ENCODE measurements at places on chromosomes 11 and 22.
A peak's percentile ranks its signal among the peaks of the same experiment; 100 is the strongest.

GRCh38 chr22:27212102-27212501 lies 554.7 kb downstream of the MIAT start:
- DNase-seq: no peak

DNA sequence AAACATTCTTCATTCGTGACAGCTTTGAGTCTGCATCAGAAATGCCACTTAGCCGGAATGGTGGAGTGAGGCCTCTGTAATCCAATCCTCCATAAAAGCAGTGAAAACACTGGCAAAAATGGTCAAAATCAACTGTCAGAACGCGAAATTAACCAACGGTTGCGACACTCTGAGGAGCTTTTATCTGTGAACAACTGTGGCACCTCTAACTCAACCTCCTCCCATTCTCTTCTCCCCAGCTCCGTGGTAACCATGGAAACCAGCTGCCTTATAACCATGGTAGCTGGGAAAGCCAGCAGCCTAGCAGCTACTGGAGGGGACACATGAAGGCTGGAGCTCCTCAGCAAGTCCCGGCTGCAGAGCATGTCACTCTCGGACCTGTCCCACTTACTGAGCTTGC lies 20.3 kb downstream of the AP2A2 start:
- DNase-seq: no peak

DNA sequence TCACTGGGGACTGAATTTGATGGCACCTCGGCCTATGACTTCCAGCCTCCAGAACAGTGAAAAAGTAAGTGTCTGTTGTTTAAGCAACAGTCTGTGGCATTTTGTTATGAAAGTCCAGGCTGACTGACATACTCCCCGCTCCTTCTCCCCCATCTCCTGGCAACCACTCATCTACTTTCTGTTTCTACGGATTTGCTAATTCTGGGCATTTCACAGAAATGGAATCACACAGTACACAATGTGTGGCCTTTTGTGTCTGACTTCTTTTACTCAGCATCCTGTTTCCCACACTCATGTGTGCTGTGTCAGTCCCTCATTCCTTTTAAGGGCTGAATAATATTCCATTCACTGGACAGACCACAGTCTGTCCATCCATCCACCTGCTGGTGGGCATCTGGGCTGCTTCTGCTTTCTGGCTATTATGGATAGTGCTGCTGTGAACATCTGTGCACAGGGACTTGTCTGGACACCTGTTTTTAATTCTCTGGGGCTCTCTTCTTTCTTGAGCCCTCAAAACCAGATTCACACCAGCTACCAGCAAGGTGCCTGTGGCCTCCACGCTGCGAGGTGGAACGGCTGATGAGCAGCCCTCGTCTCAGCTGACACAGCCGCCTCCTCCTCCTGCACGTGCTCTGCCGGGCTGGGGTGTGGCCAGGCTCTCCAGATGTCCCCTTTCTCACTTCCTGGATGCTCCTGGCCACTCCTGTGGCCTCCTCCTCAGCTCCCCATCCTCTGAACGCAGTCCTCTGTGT lies 333.1 kb downstream of the CTTN start:
- DNase-seq: no peak

GRCh38 chr11:29163231-29163630 lies 853.6 kb downstream of the KCNA4 start:
- no peak for DNase-seq

- no peak for DNase-seq
These were observed 538.8 kb upstream of the B3GAT1 start for GRCh38 chr11:134950692-134951304.

DNA sequence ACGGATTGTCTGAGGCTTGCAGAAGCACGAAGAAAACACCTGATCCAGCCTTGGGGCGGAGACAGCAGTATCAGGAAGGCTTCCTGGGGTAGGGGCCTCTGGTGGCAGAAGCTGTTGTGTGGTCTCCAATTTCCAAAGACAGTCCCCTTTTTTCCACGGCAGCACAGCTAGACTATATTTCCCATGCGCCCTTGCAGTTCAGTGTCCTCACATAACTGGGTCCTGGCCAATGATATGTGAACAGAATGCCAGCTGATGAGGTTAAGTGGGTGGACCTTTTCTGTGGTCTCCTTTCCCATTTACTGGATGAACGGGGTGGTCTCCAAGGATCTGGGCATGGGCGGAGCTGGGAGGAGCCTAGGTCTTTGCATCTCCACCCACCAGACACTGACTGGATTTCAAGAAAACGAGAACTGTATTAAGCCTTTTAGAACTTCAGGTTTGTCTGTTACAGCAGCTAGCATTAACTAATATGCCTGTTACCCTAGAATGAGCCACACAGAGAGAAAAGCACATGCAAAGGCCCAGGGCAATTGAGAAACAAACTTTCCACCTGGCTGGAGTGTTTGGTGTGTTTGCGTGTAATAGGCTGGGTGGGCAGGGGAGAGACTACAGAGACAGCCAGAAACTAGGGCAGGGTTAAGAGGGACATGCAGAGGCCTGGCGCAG lies 6.2 kb downstream of the GAL3ST1 start:
- DNase-seq: no peak

GRCh38 chr11:9581556-9582161 lies 8.2 kb downstream of the WEE1 start:
- no peak for DNase-seq

GRCh38 chr11:6625156-6625831 lies 6.1 kb upstream of the TPP1 start:
- no peak for DNase-seq

DNA sequence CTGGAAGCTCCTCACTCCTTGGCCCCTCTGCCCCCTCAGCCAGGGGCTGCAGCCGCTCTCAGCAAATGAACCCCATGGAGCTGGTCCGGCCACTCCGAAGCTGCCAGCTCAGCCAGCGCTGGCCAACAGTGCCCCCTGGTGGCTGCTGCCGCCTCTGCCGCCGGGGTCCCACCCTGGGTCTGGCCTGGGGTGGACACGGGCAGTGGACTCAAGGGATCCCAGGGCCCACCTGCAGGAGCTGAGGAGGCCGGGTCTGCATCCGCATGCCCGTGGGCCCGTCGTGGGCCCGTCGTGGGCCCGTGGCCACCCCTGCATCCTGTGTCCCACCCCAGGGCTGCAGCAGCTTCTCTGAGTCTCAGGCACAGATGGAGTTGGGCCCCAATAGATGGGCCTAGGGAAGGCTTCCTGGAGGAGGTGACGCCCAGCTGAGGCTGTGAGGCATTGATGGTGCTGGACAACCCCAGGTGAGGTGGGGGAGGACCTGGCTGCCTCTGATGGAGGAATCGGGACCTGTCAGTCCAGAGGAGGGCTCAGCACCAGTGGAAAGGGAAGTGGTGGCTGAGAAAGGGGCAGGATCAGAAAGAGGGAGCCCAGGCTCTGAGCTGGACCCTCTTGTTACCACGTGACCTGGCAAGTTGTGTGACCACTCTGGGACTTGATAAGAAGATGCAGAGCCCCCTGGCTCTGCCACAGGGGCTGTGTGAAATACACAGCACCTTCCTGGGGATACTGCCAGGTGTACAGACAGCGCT lies 522.3 kb downstream of the BRD1 start:
- peak; percentile 82 for DNase-seq

- peak; percentile 17 for DNase-seq
These were observed 58.3 kb downstream of the SIK3 start for GRCh38 chr11:117039900-117040299.

- no peak for DNase-seq
These were observed 21.0 kb upstream of the UBASH3B start for GRCh38 chr11:122634501-122634900.

DNA sequence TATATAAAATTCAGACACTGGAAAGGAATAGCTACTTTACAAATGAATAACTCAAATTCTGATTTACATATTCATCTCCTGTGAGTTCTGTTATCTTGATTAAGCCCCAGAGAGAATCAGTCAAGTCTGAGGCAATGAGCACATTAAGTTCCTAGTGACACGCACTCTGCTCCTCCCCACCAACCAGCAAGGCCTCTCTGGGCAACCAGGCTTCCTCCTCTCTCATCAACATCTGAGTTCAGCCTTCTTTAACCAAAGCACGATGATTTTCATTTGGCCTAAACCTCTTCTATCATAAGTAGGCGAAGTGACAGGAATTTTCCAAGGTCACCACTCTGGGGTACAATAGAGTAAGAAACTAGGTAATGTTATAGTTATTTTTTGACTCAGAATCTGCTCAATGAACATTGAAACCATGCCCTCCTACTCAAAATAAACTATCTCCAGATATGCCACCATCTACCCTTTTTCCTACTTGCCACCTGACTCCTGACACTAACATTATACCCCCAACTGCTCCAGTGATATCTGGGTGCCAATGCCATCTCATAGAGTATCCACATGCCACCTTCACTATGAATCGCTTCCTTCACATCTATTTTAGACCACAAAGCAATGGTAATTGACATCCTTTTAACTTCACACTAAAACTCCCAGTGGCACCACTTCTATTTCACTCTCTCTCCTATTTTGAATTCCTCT lies 114.8 kb downstream of the FAM76B start:
- peak; percentile 56 for DNase-seq

GRCh38 chr22:37518509-37519267 lies 527 bp downstream of the CARD10 start:
- DNase-seq: no peak
